ENCODE measurements at places on chromosomes 2 and 18.

DNA sequence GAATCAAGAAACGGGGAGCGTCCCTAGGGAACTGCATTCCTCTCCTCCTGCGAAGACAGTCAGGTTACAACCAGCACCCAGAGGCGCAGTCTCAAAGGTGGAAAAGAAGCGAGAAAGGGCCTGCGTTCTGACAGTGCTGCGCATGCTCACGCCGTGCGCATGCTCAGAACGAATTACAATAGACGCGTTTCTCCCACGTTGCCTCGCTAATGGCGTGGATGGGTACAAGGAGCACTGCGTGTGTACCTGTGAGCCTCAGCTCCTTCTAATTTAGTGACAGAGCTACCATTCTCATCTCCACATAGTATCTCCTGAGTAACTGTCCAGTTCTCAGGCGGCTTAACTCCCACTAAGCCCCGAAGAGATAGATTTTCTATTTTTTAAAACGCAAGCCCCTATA, 448.8 kb downstream of the TXNL1 start:
- DNase-seq = no peak

GRCh38 chr2:165469417-165469816, at the start of gene CSRNP3:
CSRNP3 (plus strand) TSS chr2:165469698; CDS start chr2:165595066, 125,368 bp downstream.
- DNase-seq = no peak

DNA sequence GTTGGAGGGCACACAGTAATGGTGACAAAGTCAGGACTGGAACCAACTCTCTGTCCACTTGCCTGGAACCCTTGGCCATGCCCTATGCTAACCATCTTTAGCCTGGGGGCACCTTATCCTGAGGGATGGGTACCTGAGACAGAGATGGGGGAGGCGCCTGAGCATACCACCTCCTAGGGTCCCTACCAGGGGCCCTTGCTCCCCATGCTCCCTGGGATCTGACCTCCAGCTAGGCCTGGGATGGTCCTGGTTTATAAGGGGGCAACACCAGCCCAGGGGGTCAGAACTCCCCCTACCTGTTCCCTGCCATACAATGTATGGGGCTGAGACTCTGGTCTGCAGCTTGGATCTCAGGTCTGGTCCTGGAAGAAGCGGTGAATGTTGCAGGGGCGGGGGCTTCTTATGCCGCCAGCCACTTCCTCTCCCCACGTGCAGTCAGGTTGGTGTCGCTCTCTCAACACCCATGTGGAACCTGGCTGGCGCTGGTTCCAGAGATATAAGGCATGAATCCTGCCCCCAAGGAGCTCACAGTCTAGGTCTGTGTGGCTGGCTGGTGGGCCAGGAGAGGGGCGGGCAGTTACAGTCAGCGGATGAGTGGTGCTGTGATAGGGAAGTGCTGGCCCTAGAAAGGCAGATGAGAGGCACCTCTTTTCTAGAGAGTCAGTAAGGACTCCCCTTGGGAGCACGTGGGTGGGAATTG, 3.8 kb upstream of the TOGARAM2 start:
- DNase-seq = no peak

DNA sequence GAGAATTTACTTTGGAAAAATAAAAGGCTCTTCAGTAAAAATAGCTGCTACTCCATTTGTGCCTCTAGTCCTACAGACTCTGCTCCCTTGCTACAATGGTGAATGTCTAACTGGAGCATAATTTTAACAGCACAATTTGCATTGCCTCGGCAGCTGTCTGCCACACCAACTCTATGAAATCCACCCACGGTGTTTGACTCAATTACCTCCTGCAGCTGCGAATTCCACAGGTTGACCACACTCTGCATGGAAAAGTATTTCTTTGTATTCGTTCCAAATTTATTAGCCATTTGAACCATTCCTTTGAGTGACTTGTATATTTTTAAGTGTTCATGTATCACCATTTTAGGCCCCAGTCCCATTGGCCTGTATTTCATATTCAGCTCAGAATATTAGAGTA, 182.1 kb upstream of the CCDC68 start:
- DNase-seq = no peak

DNA sequence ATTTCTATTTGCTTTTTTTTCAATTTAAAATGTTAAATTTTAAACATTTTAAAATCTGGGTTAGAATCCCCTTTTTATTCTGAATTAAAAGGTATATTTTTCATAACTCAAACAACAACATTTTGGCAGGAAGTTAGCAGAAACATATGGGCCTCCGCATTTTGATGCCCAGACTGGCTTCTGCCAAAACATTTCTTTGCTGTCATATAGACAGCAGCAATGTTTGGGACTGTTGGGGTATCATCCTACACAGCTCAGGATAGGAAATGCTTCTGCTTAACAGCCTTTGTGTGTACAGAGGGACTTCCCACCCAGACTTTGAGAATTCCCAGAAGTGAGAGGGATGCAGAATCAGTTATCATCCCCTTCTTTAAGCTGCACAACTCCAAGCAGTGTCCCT, 155.4 kb upstream of the PARD3B start:
- no peak for DNase-seq

GRCh38 chr2:66240286-66240685, 194.6 kb upstream of the MEIS1 start:
- DNase-seq = no peak

- peak; percentile 92 for DNase-seq
Observed at GRCh38 chr2:74391580-74392448, 11.7 kb upstream of the DCTN1 start.

DNA sequence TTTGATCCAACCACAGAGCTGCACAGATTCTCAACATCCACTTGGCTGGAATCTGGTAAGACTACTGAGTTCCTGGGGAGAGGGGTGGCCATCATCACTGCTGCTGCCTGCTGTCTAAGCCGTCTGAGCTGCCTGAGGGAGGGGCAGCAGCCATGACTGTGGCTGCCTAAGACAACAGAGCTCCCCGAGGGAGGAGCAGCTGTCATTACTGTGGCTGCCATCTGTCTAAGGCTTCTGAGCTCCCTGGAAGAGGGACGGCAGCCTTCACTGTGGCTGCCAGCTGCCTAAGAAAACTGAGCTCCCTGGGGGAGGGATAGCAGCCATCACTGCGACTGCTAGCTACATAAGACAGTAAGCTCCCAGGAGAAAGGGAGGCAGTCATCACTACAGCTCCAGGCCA, 584.4 kb downstream of the NR4A2 start:
- no peak for DNase-seq

DNA sequence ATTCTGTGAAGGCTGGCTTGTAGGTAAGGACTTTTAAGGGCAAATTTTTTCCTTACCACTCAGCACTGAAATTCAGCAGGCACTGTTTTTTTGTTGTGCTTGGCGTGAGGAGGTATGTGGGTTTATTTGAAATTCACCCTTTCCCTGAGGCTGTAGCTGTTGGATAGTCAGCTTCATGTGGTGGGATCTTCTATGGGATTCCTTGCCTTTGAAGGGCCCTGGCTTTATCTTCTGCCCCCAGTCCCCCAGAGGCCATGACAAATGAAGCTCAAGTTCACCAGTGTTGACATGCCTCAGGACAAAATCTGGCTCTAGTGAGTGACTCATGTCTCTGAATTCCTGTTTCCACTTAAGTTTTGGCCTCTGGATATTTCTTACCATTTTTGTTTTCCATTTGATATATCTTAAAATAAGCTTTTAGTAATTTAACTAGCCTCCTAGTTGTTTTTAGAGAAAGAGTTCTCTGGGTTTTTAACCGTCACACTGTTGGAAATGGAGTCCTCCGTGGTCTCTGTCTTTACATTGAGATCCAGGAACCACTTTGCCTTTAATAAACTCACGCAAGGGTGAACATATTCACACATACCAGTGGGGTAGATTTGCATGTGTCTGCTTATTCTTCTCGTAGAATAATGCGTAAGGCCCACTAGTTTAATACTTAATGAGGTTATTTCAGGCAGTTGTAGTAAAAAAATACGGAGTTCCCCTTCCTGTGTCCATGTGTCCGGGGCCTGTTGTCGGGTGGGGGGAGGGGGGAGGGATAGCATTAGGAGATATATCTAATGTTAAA, 211.1 kb upstream of the FAM98A start:
- no peak for DNase-seq

DNA sequence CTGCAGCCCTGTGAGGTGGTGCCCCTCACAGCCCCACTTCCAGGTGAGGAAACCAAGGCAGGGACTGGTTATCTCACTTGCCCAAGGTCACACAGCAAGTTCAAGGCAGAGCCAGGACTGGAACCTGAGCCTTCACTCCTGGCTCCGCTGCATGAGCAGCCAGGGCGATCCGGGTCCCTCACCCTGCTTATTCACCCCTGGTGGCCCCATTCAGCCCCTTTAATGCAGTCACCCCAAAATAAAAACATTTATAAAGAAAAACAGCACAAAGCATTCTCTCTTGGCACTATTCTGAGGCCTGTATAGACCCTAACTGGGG, 57.3 kb downstream of the POLR1A start:
- no peak for DNase-seq

DNA sequence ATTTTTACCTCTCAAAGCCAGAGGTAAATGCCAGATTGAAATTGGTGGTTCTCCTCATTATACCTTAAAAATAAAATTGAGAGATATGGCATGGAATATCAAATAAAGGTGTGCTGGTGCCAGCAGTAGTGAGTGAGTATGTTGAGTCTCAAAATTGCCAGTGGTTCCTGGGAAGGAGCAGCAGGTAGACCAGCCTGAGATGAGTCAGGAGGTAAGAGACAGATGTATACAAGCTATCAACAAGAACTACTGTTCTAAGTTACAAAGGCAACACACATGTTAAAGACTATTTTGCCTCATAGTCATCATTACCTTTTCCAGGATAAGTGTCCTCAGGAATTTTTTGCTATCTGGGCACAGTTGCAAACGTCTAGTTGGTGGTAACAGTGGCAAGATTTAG, 1.3 kb upstream of the UPP2 start:
- DNase-seq = no peak

- no peak for DNase-seq
Observed at GRCh38 chr2:24546669-24547068, 55.6 kb downstream of the NCOA1 start.

GRCh38 chr2:241798631-241799521, 10.1 kb upstream of the NEU4 start:
- DNase-seq = no peak

GRCh38 chr18:23588836-23589560, 2.7 kb upstream of the NPC1 start:
- DNase-seq = no peak

GRCh38 chr18:21735452-21736015, 5.1 kb upstream of the MIB1 start:
- peak; percentile 59 for DNase-seq

- no peak for DNase-seq
Observed at GRCh38 chr18:8348051-8348720, 261.1 kb upstream of the RAB12 start.

DNA sequence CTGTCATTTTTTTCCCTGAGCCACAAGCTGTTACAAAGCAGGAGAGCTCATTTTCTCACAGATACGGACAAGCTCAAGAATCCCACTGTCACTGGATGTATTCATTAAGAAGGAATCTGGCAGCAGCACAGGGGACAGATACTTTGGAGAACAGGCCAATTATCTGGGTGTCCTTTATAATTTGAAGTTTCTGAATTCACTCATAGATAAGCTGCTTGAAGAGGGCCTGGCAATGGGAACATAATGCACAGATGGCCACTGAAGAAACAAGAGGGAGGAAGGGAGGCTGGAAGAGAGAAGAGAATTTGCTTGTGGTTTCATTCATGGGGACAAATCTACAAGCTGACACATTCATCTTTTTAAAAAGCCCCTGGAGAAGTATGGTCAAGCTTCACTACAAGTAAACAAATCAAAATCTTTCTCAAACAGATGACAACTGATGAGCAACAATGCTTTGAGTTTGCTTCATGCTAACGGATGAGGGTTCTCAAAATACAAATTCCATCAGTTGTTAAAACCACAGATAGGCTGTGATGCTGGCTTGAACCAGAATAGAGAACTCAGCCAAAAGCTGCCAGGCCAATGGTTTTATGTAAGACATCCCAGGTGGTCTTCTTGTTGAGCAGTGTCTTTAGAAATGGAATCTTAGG, 11.9 kb downstream of the BCL2 start:
- no peak for DNase-seq

DNA sequence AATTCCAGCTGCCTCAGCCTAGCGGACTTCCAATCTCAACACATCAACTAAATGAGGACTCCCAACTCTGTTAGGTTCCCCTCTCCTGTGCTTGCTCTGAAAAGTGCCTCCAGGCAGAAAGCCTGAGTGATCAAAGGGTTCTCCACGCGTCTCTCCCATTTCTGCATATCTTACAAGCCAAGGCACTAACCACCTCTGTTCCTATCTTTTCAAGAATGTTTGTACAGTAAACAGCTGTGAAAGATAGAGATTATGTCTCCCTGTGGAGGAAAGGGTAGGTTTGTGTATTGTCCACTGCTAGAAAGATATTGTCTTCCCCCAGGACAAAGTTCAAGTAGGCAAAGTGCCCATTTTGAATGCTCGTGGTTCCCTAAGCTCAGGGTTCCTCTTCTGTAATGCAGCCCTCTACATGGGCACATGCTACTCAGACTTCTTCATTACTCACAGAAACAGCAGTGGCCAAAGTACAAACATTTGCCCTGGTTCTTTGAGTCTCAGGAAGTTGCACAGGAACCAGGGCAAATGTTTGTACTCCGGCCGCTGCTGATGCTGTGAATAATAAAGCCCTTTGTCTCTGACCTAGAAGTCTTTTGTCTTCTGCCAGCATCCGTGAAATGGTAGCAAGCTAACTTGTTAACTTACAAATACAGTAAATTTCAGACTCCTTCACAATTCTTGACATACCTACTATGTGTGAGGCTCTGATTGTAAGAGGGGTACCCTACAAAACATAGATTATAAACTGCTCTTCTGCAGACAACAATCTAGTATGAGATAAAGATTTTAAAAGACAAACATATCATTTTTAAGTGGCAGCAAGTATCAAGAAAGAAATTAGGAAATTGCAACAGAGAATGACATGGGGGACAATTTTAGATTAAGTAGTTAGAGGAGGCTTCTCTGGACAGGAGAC, 44.5 kb downstream of the PKDCC start:
- no peak for DNase-seq

DNA sequence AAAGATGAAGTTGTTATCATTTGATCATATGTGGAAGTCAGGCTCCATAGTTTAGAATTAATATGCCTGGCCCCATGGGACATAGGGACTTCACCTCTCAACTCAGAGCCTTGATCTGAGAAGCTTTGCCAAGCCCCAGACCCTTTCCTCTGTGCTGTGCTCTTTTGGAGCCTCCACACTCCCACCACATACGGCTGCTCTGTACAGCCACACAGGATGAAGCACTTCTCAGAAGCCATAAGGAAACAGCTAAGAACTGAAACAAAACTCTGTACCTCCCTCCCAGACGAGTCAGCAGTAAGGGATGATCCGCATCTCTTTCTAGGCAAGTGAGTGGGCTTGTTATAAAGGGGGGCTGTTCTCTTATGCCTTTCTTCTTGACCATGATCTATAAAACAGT, 66.5 kb downstream of the CAB39 start:
- no peak for DNase-seq

- no peak for DNase-seq
Observed at GRCh38 chr18:66252703-66253102, 351.2 kb downstream of the CDH19 start.

GRCh38 chr2:168378960-168379669, 77.0 kb upstream of the CERS6 start:
- DNase-seq = no peak

- DNase-seq = no peak
Observed at GRCh38 chr2:123502931-123503330, 522.2 kb upstream of the CNTNAP5 start.
